ENCODE measurements at places on chromosomes 11 and 22. TPM values are rescaled to one million over a fixed set of nuclear protein-coding genes. Genes with fewer than 3 reads are reported as not detected.

The WNT11 gene
- total RNA-seq: 17.4 TPM

The SIK3 gene
- total RNA-seq: 9.3 TPM

The APOBEC3F gene
- total RNA-seq: 8.9 TPM

The BTG4 gene
- not detected for total RNA-seq

GRCh38 chr11:26964339-26964738, 29.6 kb upstream of the FIBIN start:
- DNase-seq: no peak

The MYEOV gene
- total RNA-seq: 9.5 TPM

The ST3GAL4 gene
- total RNA-seq: 108 TPM

The TMEM218 gene
- 37.2 TPM for total RNA-seq

The NCR3LG1 gene
- 1.1 TPM for total RNA-seq

The NELL1 gene
- total RNA-seq: 0.12 TPM

The HSPB2 gene
- not detected for total RNA-seq

DNA sequence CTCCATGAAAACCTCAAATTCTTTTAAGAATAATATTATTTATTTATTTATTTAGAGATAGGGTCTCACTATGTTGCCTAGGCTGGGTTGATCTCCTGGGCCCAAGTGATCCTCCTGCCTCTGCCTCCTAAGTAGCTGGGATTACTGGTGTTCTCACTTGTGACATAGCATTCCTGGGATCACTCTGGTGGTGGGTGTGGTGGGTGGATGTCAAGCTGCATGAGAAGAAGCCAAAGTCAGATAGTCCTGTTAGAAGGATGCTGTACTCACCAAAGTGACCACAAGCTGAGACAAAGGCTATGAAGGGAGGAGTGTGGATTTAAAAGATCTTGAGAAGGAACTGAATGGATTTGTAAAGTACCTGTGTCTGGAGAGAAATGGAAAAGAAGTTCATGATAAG, 87.9 kb upstream of the SPON1 start:
- DNase-seq: no peak

GRCh38 chr22:37430941-37431340, 3.7 kb upstream of the ELFN2 start:
- DNase-seq: no peak

The FTH1 gene
- 726 TPM for total RNA-seq

The CLDN25 gene
- total RNA-seq: not detected

- DNase-seq: no peak
Measured at GRCh38 chr11:67368621-67369020, 4.8 kb downstream of the CLCF1 start.

DNA sequence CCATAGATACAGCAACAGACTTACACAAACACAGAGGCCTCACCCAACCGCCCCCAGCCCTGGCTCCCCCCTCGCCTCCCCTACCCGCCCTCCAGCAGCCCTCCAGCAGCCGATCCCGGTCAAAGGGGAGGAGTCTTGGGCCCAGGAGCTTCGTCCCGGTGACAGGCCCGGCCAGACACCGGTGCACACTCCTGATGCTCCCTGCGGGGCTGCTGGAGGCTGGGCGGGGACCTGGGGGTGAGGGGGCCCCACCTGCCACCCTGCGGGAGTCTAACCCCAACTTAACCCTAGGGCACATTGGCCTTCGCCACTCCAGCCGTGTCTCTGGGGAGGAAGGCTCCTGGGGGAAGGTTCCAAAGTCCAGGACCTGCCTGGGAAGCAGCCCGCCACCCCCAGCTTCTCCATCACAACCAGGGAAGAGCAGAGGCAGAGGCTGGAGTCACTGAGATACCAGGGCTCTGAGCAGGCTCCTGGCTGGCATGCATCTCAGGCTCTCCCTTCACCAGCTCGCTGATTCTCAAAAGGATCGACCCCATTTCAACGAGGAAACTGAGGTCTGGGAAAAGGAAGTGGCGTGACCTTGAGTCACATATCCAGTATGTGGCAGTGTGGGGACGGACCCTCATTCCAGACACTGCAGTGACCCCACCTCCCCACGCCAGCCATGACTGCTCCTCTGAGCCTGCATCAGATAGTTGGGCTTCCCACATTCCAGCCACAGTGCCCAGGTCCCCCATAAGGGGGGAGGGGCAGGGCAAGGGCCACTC, 14.4 kb downstream of the BCL9L start:
- DNase-seq: peak; percentile 66

GRCh38 chr11:69558519-69558941, 77.1 kb downstream of the LINC01488 start:
- no peak for DNase-seq

DNA sequence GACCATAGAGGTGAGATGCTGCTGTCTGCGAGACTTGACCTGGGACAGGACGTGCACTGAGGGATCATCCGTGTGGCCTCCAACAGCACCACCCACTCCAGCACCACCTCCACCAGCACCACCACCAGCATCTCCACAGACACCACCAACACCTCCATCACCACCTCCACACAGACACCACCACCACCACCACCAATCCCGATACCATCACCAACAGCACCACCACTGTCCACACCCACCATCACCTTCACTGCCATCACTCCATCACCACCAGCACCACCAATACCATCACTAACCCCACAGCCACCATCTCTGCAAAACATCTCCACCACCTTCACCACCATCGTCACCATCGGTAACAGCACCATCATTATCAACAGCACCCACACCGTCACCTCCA, 26.6 kb upstream of the SLC22A12 start:
- DNase-seq: no peak

- no peak for DNase-seq
Measured at GRCh38 chr11:10625982-10626311, 57.5 kb upstream of the LYVE1 start.

DNA sequence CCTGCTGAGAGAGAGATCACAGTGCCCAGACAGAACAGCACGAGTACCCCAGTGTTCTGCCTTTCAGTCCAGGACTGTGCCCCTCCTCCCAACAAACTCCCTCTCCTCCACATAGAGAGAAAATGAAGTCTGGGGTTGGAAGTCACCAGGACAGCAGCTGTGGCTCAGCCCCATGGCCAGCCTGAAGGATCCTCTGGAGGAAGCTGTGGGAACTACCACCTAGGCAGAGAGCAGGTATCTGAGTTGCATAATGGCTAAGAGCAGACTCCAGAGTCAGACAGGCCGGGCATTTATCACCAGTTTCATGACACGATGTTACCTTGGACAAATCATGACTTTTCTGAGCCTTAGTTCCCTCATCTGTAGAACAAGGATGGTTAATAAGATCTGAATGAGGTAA, 61.2 kb upstream of the RRAS2 start:
- DNase-seq: no peak

DNA sequence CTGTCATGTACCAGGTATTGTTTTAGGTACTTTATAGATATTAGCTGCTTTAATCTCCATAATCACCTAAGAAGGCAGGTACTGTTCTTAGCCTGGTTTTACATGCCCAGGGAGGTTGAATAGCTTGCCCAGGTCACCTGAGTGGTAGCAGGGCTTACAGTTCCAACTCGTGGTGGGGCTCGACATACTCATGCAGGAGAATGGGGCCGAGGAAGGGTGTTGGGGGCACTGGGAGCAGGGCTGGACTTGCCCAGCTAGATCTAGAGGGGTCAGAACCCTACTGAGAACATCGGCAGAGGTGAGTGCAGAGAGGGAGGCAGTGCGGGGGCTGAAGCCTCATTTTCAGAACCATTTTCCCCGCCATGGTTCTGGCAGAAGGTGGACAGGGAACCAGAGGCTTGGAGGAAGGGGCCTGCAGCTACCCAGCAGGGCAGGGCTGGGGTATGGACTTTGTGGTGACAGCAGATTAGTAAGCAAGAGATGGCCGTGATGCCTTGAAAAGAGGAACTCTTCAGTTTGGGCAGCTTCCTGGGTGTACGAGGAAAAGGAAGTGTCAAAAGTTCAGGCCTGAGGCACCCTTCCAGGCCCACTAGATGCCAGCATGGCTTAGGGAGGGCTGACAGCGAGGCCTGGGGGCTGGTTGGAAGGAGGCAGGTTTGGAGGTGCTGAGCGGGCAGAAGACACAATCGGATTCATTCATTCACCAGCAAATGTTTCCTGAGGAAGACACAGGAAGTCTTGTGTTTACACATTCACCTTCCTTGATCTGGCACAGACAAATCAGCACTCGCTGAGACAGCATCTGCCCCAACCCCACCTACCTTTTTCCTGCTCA, 54.7 kb upstream of the LYVE1 start:
- DNase-seq: no peak

The RPLP2 gene
- 886 TPM for total RNA-seq

DNA sequence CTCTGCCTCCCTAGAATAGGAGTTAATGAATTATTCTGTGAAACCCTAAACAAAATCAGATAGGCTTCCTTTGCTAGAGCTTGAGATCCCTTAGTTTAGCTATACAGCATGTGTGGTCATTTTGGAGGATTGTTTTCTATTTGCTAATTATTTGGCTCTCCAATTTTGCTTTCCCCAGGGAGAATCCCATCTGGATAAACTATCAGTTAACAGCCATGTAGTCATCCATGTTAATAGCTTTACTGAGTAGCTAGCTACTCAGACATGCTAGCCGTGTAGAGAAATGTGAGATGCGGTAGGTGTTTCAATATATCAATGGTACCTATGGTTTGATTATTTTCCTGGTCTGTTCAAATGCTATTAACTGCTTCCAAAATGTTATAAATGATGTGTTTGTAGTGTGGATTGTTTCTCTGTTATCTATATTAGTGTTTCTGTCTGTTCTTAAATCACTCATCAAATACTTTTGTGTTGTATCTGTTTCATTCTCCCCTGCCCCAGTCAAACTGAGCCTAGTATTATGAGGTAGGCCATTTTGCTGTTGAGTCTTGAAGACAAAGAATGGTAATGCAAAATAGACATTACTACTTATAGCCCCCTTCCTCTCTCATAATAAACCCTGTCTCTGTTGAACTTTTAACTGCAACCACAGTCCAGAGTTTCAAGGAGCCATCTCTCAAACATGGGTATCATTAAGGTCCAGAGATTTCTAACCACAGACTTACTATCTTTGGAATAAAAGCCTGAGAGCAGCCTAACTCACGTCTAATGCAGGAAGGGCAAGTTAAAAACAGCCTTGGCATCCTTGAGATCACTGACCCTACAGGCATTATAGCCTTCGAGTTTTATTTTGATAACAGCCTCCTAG, 56.1 kb upstream of the GRAMD1B start:
- no peak for DNase-seq

DNA sequence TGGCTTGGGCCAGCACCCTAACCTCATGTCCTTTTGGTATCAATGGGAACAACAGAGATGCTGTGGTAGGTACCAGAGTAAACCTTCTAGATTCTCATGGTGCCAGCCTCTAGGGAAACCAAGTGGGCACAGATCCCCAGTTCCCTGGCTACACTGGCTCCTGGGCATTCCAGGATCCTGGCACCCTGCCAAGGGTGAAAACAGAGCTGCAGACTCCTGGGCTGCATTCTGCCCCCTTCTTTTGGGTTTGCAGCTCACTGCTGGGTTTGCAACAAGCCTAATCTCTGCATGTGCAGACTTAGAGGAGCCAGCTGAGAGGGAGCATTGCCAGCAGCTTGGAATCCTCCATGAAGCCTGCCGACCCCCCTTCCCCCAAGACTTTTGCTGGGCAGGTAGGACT, 30.6 kb downstream of the PRDM11 start:
- no peak for DNase-seq

DNA sequence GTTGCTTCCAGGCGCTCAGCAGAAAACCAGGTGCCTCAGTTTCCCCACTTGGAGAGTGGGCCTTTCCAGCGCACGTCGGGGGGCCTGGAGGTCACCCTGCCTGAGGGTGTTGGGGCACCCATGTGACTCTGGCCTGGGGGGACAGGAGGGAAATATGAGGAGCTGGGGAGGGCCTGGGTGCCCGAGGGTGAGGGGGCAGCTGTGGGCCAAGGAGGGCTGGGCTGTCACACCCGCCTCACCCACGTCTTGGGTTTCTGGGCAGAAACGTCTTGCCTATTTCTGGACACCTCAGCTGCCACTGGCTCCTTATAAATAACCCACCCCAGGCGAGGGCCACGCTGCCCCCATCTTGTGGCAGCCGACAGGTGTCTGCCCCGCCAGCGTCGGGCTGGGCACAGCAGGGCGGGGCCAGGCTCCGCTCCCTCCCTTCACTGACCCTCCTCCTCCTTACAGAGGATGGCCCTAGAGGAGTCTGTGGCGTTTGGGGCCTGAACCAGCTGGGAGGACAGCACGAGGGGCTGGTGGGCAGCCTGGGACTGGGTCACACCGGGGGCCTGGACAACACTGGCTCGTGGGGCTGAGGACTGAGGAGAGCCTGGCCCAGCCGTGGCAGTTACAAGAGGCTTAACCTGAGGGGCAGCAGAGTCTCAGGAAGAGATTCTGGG, 1.5 kb downstream of the TNNT3 start:
- DNase-seq: no peak

The MACROD1 gene
- total RNA-seq: 36.7 TPM

GRCh38 chr11:13316528-13316961, 39.0 kb downstream of the BMAL1 start:
- peak; percentile 87 for DNase-seq

- DNase-seq: no peak
Measured at GRCh38 chr22:39877079-39877845, 16.3 kb downstream of the ENTHD1 start.

The TBX10 gene
- not detected for total RNA-seq

- peak; percentile 54 for DNase-seq
Measured at GRCh38 chr11:121249039-121249663, 43.4 kb upstream of the SC5D start.

GRCh38 chr11:133825666-133826065, 19.6 kb downstream of the SPATA19 start:
- no peak for DNase-seq

- DNase-seq: peak; percentile 19
Measured at GRCh38 chr11:23540101-23540561, 679.9 kb upstream of the CCDC179 start.

The NCAM1 gene
- total RNA-seq: 75.7 TPM

GRCh38 chr11:108218455-108218854, 4.0 kb downstream of the NPAT start:
- no peak for DNase-seq

- DNase-seq: no peak
Measured at GRCh38 chr11:67389477-67389876, 2.3 kb upstream of the RAD9A start.

- DNase-seq: no peak
Measured at GRCh38 chr11:65468874-65469333, 29.9 kb upstream of the MALAT1 start.

DNA sequence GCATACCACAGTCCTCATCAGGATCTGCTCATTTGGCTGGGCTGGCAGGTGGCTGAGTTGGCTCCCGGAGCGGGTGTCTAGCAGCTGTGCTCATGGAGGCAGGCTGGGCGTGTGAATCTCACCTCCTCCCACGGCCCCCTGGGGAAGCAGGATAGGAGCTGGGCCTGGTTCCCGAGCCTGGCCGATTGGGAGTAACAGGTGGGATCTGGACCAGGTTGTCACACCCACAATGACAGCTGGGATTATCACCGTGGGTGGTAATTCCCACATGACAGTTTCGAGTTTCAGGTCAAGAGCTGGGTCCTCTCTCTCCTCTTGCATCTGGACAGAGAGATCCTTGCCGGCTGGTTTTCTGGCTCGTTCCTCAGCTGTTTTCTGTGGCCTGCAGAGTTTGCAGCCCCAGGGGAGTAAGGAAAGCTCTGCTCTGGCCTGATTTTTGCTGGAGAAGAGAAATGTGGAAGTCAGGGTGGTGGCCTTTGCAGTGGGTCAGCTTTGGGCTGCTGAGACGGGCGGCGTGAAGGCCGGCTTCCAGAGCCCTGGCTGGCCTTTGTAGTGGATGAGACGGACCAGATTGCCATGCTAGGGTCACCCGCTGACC, 57.0 kb downstream of the BCR start:
- DNase-seq: no peak

The CBLIF gene
- total RNA-seq: not detected

The MLC1 gene
- total RNA-seq: not detected

The KRTAP5-9 gene
- not detected for total RNA-seq
